ENCODE measurements at places on chromosomes 1 and 21.

- no peak for DNase-seq
Observed at GRCh38 chr1:230065161-230065560, 1.9 kb upstream of the GALNT2 start.

GRCh38 chr1:216532251-216532798 lies 109.1 kb upstream of the USH2A start:
- DNase-seq = no peak

- no peak for DNase-seq
Observed at GRCh38 chr21:41367945-41368734, 6.3 kb downstream of the MX2 start.

DNA sequence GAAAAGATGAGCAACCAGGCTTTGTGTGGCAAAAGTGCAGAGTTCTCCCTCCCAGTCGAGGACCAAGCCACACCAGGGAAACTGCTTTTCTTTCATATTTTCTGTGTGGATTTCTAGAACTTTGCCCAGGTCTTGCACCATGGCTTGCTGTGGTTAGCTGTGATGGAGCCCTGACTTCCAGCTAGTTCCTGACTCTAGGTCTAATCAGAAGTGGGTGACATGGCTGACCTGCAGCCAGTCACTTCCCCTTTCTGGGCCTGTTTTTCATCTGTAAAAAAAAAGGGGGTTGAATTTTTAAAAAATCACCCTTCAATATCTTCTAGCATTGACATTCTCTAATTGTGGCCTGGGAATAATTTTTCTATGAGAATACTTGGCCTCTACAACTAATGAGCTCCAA lies 491.2 kb upstream of the USP24 start:
- DNase-seq = no peak

DNA sequence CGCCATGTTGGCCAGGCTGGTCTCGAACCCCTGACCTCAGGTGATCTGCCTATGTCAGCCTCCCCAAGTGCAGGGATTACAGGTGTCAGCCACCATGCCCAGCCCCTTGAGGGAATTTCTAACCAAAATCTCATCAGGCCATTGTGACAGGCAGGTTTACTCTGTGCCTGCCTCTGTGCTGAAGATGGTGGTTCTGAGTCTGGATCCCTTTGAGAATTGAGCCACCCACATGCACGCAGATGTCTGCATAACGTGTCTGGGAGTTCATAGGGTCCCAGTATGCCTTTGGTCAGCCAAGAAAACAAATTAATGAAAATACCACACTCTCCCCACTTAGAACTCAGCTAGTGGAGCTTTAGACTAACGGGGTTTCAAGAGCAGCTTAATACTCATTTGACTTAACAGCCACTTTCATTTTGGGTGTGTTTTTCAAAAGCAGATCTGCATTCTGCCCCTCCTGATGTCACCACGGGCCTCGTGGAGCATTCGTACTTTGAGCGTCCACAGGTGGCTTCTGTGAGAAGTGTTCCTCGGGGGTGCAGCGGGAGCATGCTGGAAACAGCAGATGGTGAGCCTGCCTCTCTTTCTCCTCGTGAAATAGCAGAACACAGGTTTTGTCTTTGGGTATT lies 45.3 kb downstream of the DIP2A start:
- DNase-seq = no peak

GRCh38 chr1:44693159-44693558 lies 18.6 kb downstream of the ARMH1 start:
- DNase-seq = no peak

- DNase-seq = no peak
Observed at GRCh38 chr1:221510793-221511503, 230.9 kb downstream of the DUSP10 start.

- no peak for DNase-seq
Observed at GRCh38 chr1:9888886-9889285, 21.2 kb downstream of the CTNNBIP1 start.

- DNase-seq = no peak
Observed at GRCh38 chr1:34777519-34778321, 3.3 kb upstream of the GJB3 start.

DNA sequence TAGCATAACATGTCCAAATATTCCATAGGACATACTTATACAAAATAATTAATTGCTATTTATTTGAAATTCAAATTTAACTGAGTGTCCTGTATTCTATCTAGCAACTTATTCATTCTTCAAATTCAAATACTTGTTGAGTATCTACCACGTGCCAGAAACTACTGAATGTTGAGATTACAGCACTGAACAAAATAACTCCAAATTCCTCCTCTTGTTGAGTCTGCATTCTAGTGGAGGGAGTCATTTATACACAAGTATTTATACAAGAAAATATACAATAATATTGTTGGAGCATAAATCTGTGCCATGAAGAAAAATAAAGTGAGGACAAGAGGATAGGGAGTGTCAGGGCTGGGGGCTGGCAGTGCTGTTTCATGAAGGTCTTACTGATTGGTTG lies 43.7 kb upstream of the CDC42BPA start:
- no peak for DNase-seq

- DNase-seq = no peak
Observed at GRCh38 chr1:2290171-2290578, 62.1 kb downstream of the SKI start.

GRCh38 chr21:41678924-41679318 lies 87.9 kb downstream of the RIPK4 start:
- no peak for DNase-seq

DNA sequence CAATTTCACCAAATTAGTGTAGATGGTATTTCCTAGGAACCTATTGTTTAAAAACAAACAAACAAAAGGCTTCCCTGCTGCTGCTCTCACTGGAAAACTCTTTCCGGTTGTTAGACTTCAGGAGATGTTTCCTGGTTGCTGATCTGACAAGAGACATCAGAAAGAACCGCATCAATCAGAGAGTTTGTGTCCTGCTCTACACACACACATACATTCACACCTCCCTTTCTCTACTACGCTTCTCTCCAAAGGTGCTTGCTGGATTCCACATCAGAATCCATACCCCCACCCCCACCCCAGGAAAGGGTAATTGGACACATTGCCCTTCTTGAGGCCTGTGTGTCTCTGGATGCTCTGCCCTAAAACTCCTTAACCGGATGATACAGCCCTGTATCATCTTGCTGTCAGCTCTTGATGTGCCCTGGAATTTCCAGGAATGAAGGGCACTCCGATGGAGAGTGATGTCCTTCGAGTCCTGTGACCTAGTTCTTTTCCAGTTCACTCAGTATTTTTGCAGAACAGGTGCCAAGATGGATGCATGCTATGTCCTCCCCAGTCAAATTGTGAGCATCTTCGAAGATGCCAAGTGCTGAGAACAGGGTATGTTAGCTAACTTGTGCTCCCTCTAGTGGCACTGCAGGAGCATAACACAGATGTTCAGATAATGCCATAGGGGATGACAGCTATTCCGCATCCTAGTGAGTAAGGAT lies 113.7 kb upstream of the SLC35F3 start:
- DNase-seq = no peak
